ENCODE measurements at places on chromosomes 4 and X.

- DNase-seq, result no peak
These were observed 156.9 kb upstream of the TTC29 start for GRCh38 chr4:147102596-147102995.

- DNase-seq, result no peak
These were observed at the start of gene PALLD for GRCh38 chr4:168496834-168497233. PALLD (plus strand) TSS chr4:168497052.

GRCh38 chr4:40377512-40378365 lies 42.6 kb downstream of the CHRNA9 start:
- DNase-seq, result no peak

- no peak for DNase-seq
These were observed 58.3 kb downstream of the PDHA2 start for GRCh38 chr4:95898226-95898625.

- no peak for DNase-seq
These were observed 51.6 kb downstream of the CLCN4 start for GRCh38 chrX:10208281-10208856.

- no peak for DNase-seq
These were observed 57.1 kb downstream of the TMEM131L start for GRCh38 chr4:153523164-153523796.

DNA sequence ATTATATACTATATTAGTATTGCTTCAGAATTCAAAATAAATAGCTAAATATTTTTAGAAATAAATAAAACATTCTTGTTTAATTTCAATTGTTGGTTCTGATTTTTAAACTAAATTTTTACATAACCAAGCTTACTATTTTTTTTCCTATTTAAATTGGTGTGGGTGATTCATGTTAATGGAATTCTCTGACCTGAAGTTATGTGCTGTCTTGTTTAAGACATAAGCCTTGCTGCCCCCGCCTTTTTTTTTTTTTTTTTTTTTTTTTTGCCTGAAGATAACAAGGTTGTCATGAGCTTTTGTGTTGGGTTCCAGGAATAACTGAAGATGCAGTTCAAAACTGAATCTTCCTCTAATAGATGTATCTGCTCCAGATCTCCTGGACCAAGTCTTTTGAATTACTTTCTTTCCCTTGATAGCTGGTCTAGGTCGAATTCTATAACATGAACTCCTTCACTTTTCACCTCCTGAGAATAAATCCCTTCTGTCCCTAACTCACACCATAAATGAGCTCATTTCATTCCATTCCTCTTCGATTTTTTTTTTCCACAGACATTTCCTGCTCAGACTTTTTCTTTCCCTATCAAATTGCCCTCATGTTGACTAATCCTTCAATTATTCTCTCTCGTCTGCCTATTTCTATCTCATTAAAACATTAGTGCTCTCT lies 261.5 kb upstream of the FTHL17 start:
- DNase-seq, result no peak

DNA sequence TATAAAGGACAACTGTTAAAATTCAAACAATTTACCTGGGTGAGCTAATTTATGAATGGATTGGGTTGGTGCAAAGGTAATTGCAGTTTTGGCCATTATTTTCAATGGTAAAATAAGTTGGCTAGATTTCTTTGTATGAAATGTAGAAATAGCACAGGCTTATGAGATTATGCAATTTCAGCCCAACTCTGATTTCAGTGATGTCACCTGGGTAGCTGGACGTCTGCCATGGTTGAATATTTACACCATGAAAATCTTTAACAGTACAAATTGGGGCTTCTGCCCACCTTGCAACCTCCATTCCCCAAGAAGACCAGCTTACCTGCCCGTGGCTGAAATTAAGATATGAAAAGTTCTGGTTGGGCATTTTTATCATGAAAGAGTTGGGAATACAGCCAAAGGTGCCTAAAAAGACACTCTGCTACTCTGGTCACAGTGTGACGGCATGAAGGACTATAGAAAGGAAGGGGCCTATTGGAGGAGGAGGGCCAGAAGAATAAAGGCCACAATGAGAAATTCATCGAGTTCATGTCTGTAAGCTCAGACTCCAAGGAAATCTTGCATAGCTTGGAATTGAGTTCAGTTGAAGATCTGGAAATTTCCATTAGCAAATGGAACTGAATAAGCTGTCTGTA lies 29.7 kb downstream of the EGF start:
- DNase-seq, result no peak

GRCh38 chrX:125340490-125340889 lies 20.8 kb downstream of the TEX13C start:
- no peak for DNase-seq

- DNase-seq, result no peak
These were observed 1142.3 kb downstream of the NLGN4X start for GRCh38 chrX:5086388-5086787.

- no peak for DNase-seq
These were observed 620.9 kb upstream of the GALNT7 start for GRCh38 chr4:172547724-172548123.

DNA sequence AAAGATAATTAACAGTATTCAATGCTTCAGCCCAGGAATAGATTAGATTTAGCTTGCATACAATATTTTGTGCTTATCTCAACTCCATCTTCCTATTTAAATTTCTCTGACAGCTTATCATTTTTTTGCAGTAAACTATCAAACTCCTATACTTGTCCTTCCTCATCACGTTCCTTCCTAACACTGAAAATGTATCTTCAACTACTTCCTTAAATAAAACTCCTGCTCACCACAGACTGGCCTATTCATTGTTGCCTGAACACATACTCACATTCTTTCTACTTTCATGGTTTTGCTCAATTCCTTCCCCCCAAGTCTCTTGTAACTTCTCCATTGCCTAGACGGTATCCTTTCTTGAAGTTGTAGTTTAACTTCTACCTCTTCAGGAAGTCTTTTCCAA lies 28.5 kb upstream of the PTPN13 start:
- no peak for DNase-seq

- no peak for DNase-seq
These were observed 37.3 kb upstream of the BCORL1 start for GRCh38 chrX:129945131-129945530.

- DNase-seq, result no peak
These were observed 430 bp upstream of the TRPC3 start for GRCh38 chr4:121952290-121952689.

- peak; percentile 1 for DNase-seq
These were observed 4.6 kb downstream of the MAGIX start for GRCh38 chrX:49166914-49167739.

GRCh38 chrX:55484948-55485347 lies 4.7 kb downstream of the USP51 start:
- no peak for DNase-seq

DNA sequence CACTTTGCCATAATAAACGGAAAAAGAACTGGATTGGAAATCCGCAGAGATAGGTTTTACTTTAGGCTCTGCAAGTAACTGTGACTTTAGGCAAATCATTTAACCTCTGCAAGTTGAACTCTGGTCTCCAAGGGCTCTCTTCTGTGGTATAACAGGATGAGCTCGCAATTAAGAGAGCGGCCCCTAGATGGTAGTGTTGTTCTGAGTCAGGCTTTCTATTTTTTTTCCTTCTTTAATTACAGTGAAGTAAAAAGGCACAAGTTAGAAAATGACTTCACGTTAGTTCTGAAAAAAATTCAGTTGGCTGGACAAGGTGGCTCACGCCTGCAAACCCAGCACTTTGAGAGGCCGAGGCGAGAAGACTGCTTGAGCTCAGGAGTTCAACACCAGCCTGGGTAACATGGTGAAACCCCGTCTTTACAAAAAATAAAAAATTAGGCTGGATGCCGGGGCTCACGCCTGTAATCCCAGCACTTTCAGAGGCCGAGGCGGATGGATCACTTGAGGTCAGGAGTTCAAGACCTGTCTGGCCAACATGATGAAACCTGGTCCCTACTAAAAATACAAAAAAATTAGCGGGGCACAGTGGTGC lies 18.0 kb downstream of the RPS3A start:
- DNase-seq, result no peak

- DNase-seq, result no peak
These were observed 204.9 kb downstream of the GBA3 start for GRCh38 chr4:22897520-22898108.

GRCh38 chr4:128665514-128665913 lies 144.0 kb upstream of the JADE1 start:
- DNase-seq, result no peak

DNA sequence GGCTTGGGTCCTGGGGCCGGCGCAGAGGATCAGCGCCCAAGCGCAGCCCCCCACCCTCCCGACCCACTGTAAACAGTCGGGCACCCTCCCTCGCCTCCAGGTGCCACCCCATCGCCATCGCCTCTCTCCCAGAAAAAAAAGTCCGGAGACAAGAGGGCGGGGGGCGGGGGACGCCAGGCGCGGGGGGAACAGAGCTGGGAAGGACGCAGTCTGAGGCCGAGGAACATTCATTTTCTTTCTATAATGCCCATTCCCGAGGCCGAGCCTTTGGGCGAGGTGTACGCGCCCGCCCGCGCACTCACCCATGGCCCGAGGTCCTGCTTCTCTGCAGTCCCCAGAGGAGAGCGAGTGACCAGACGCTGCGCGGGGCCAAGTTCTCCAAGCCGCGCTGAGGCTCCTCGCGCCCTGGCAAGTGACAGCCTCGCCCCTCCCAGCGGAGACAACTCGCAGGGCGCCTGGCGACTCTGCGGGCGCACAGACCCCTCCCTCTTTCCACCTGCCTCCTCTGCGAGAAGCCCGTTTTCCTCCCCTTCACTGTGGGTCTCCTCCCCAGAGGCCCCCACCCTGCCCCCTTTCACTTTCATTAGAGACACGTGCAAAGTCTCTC lies 63.5 kb upstream of the WDR17 start:
- DNase-seq, result peak; percentile 3

DNA sequence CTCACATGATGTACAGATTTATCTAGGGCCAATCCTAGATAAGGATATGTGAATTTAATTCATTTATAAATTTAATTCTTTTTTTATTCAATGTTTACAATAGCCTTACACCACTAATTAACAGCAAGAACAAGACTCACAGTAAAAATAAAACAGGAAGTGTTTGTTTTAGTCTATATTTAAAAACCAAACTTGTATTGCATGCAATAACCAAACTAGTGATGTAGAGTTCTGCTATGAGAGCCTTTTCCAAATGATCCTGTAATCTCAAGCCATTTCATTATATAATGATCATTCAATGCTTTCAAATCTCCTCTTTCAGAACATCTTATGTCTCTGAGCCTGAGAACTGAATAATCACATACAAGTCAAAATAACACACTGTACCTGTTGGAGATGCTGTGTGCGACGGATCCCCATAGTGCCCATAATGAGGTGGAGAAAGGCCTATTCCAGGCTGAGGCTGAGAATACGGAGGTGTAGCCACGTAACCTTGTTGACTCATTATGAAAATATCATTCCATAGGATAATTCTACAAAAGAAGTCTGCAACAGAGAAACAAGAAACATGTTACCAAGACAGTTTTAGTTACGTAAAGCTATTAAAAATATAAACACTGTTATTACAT lies 2.6 kb downstream of the SEC24D start:
- DNase-seq, result no peak

GRCh38 chr4:27198246-27198645 lies 337.6 kb downstream of the STIM2 start:
- DNase-seq, result no peak

- no peak for DNase-seq
These were observed 97.8 kb downstream of the KDR start for GRCh38 chr4:55027596-55027995.

DNA sequence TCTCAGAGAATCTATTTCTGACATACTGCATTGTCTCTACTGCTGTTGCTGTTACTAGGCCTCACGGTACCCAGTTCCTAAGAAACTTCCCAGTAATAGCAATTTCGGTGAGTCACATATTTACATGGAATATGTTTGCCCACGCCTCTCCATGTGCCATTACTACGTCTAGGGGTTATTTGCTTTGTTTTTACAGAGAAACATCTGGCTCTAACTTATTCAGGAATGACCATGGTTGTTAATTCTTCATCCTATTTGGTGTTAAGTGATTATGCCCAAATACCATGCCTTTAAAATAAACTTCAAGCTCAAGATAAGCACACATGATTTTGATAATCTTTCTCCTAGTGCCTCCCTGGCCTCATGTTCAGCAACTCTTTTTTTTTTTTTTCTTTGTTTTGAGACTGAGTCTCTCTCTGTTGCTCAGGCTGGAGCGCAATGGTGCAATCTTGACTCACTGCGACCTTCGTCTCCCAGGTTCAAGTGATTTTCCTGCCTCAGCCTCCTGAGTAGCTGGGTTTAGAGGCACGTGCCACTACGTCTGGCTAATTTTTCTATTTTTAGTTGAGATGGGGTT lies 101.0 kb upstream of the HS3ST1 start:
- DNase-seq, result no peak

GRCh38 chrX:69126642-69127041 lies 38.6 kb downstream of the PJA1 start:
- no peak for DNase-seq

GRCh38 chr4:40584517-40585141 lies 45.0 kb downstream of the RBM47 start:
- DNase-seq, result no peak

- no peak for DNase-seq
These were observed 1639.8 kb downstream of the RPA4 start for GRCh38 chrX:98523521-98523920.

All from cortex of kidney (tissue), 1 donor.